Activated CD4-positive, alpha-beta T cell treated with anti-CD3 and anti-CD28 coated beads, Interleukin-2, amount 10 ng/mL, durations not matched to agents 24 days and 14 days (primary cell): ENCODE measurements at places on chromosomes 12 and 14.

GRCh38 chr12:119044094-119044493, 62.8 kb downstream of the SRRM4 start:
- no peak for DNase-seq

DNA sequence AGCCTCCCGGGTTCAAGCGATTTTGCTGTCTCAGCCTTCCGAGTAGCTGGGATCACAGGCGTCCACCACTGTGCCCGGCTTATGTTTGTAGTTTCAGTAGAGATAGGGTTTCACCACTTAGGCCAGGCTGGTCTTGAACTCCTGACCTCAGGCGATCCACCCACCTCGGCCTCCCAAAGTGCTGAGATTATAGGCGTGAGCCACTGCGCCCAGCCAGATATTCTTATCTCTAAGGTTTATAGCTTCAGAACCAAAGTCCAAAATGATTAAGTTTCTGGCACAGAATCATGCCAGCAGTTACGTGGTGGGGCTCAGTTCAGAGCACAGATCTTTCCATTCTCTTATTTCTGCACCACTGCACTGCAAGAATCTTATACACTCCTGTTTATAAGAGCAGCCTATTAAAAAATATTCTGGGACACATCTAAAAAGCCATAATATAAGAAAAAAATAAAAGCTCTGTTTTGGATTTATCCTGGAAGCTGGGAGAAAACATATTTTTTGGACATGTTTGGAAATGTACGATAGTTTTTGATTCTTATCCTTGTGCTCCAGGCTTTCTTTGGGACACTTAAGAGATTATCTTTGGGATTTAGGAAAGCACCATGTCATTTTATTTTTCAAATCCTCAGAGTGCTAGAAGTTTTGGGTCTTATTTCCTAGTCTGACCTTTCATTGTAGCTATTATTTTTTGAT, 129.6 kb downstream of the LMNTD1 start:
- DNase-seq = no peak

DNA sequence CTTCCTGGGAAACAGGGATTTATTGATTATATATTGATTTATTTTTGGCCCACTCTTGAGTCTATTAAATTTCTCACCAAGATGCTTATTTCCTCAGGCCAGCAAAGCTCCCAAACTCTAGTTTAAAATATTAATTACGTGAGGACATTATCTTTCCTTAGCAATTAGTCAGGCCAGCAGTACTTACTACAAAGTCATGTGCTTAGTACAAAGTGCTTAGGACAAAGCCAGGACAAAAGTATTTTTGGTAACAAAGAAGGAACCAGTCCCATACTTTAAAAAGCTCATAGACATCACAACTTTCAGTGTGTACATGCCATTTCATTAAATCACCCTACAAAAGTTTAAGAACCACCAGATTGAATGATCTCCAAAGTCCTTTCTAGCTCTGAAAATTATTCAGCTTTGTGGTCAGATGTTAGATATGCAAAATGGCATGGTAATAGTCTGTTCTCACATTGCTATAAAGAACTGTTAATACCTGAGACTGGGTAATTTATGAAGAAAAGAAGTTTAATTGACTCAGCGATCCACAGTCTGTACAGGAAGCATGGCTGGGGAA, 94.7 kb upstream of the PWP1 start:
- no peak for DNase-seq

DNA sequence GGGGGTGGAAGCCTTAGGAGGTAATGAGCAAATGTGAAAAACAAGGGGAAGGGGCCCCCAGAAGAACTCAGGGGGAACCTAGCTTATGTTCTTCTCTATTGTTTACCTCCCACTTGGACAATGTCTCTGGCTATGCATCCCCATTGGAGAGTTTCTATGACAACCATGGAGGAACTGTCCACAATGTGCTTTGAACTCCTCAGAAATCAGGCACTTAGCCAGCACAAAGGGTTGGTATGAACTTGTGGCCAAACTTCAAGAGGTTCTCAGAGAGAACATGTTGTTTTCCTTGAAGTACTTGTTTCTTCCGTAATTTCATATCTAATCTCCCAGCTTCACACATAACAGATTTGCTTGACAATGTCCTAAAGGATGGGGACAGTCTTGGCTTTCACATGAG, 202.8 kb upstream of the PELI2 start:
- no peak for DNase-seq

- DNase-seq = no peak
These were observed 66.9 kb upstream of the FGD4 start for GRCh38 chr12:32332446-32332845.

- DNase-seq = no peak
These were observed 67.8 kb downstream of the HMGA2 start for GRCh38 chr12:65891987-65892481.

DNA sequence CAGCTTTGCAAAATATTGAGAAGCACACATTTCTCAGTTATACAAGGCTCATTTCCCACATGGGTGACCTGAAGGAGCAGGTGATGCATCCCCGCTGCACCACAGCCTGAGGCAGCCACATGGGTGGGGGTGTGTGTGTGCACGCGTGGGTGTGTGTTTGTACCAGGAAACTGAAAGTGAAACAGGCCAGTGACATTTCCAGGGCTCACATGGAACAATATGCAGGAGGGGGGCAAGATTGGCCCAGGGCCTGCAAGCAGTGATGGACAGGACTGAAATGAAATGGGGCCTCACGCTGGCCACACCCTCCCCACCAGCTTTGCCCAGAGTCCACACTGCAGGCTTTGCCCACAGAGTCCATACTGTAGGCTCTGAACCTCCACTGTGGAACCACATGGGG, 154.2 kb upstream of the PARP11 start:
- DNase-seq = peak; percentile 90

DNA sequence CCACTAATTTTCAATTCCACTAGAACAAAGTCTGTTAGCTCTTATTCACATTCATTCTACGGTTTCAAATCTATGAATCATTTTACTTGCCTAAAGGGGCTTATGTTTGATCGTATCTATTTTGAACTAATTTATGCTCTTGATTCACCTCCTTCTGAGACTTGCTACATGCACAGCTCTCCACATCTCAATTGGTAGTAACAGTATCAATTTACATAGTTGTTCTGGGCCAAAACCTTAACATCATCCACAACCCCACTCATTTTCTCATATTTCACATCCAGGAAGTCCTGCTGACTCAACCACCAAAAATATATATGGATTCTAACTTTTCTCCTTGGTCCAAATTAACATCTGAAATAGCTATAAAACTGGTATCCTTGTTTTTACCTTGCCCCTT, 208.6 kb downstream of the RASSF9 start:
- DNase-seq = no peak
